ENCODE measurements at places on chromosomes 7 and 10. TPM values are rescaled to one million over a fixed set of nuclear protein-coding genes. Genes with fewer than 3 reads are reported as not detected.

- H3K27ac ChIP-seq, result no peak overlapping the region
- peaks cover 13% of the 10 kb centered on the region for H3K4me1 ChIP-seq
- no peaks in the 10 kb centered on the region for H3K36me3 ChIP-seq
- H3K4me3 ChIP-seq, result no peak overlapping the region
- no peaks in the 10 kb centered on the region for H3K27me3 ChIP-seq
- DNase-seq, result no peak
Observed at GRCh38 chr10:110618230-110618610, 25.9 kb upstream of the RBM20 start.

CYP3A7 gene
- total RNA-seq, result not detected

AMZ1 gene
- 2.0 TPM for total RNA-seq

DNA sequence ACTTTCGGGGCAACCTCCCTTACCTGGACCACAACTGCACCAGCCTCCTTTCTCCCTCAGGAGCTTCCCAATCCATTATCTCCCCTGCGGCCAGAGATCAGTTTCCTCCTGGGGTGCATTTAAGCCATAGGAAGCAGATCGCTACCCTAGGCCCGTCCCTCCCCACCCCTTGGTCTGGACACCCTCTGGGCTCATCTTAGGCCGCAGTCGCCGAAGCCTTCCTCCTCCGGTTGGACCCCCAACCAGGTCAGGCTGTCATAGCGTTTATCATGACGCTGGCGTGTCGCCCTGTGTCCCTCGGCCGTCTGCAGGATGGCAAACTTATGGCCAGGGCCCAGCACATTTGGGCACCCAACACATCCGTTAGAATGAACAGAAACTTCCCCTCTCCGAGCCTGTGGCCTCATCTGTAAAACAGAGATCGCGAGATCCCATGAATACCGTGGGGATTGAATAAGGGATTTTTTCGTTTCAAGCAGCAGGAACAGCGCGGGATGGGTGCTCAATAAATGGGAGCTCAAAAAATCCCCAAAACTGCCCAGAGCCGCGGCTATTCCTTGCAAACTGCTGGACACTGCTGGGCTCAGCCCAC is 669 bp upstream of the AP5Z1 start:
- no peaks in the 10 kb centered on the region for H3K27me3 ChIP-seq
- H3K4me3 ChIP-seq, result peak overlapping the region; percentile 98
- peak overlapping the region; percentile 93 for H3K27ac ChIP-seq

ALOX5 gene
- 3.1 TPM for total RNA-seq

GRCh38 chr10:14687340-14687739 is 87.4 kb downstream of the FAM107B start:
- no peak for DNase-seq
- no peak overlapping the region for H3K27ac ChIP-seq
- no peaks in the 10 kb centered on the region for H3K27me3 ChIP-seq
- no peak overlapping the region for H3K4me3 ChIP-seq
- no peaks in the 10 kb centered on the region for H3K4me1 ChIP-seq
- no peaks in the 10 kb centered on the region for H3K36me3 ChIP-seq

BICC1 gene
- total RNA-seq, result not detected

TBL2 gene
- 47.5 TPM for total RNA-seq

HGF gene
- total RNA-seq, result not detected

ENTPD1 gene
- total RNA-seq, result 1.6 TPM

DNA sequence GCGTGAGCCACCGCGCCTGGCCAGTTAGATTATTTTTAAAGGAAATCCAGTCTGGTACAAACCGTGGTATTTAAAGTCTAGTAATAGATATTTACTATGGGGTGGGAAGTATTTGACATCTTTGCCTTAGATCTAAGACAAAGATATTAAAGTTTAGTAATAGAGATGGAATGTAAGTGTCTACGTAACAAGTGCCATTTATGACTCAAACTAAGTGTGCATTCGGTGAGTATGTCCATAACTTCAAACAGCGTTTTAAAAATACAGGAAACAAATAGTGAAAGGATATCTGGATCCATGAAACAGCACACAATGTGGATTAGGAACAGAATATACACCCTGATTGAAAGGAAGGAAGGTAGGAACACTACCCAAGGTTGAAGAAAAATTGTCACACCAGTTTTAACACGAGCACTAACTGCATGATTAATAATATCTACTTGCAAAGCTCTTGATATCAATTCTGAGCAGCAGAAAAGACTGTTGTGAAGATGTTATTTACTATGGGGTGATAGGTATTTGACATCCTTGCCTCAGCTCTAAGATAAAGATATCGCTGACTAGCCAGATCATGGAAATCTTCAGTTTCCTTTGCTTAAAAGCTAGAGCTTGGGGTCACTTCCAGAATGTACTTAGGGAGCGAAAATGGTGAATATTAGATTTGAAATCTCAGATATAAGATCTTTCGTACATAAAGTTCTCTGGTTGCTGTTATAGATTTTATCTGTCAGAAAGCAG is 48.7 kb downstream of the EPC1 start:
- DNase-seq, result no peak
- no peak overlapping the region for H3K4me3 ChIP-seq
- H3K36me3 ChIP-seq, result peaks cover 8% of the 10 kb centered on the region
- no peak overlapping the region for H3K27ac ChIP-seq
- H3K4me1 ChIP-seq, result peaks cover 74% of the 10 kb centered on the region

INHBA gene
- total RNA-seq, result not detected

TCF7L2 gene
- total RNA-seq, result 3.2 TPM

DNA sequence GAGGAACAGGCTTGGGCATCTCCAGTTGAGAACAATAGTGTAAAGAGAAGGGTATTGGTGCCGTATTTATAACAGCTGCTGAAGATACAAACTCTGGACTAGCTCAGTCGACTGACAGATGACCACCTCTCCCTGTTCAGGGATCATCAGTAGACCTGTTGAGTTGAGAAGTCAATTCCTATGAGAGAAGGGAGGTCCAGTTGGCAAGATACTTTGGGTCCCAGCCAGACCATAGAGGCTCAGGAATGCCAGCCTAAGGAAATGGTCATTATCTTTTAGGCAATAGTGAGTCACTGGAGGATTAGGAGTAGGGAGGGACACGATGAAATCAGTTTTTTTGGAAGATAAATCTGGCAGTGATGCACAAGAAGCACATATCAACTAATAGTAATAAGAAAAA is 202.9 kb downstream of the TRIL start:
- no peak for DNase-seq
- no peaks in the 10 kb centered on the region for H3K27me3 ChIP-seq
- no peaks in the 10 kb centered on the region for H3K4me1 ChIP-seq
- no peaks in the 10 kb centered on the region for H3K36me3 ChIP-seq
- no peak overlapping the region for H3K27ac ChIP-seq

TMEM225B gene
- 1.0 TPM for total RNA-seq

TRA2A gene
- total RNA-seq, result 145 TPM

C7orf57 gene
- not detected for total RNA-seq

HYAL4 gene
- not detected for total RNA-seq

DNA sequence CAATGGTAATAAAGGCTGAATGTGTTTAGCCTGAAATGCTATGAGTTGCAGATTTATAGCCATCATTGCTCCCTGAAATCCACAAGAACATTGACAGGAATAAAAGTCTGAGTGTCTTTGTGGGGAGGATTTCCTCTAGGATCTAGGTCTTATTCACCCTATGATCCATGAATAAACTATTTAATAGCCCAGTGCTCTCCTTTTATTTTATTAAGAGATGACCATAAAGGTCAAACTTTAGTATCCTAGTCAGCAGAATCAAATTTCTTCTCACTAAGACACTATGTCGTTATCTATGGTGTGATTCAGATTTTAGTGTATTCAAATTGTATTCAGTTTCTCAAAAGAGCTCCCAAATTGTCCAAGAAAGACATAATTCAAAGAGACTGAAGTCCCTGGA is 67.8 kb upstream of the AKR1E2 start:
- no peaks in the 10 kb centered on the region for H3K4me1 ChIP-seq
- no peak for DNase-seq
- H3K4me3 ChIP-seq, result no peak overlapping the region
- no peaks in the 10 kb centered on the region for H3K36me3 ChIP-seq
- peaks cover 11% of the 10 kb centered on the region for H3K27me3 ChIP-seq

- no peak overlapping the region for H3K27ac ChIP-seq
- DNase-seq, result no peak
- no peak overlapping the region for H3K4me3 ChIP-seq
- H3K27me3 ChIP-seq, result no peaks in the 10 kb centered on the region
- peaks cover 98% of the 10 kb centered on the region for H3K4me1 ChIP-seq
Observed at GRCh38 chr10:62059217-62059920, 157.9 kb downstream of the ARID5B start.

DNA sequence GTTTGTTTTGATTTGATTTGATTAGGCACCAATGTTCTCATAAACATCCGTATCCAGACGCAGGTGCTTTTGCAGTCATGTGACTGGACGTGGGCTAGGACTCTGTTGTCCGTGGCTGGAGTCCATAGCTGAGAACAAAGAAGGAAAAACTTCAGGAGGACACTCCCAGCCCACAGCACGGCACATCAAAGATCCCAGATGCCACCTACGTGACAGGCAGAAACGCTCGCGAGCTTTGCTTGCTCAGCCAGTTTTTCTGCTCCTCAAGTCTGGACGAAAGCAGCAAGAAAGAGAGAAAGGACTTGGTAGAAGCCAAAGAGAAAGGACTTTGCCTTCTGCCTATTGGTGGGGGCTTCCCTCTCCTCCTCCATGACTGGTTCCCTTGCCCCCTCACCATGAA is 6.9 kb upstream of the ZKSCAN1 start:
- H3K36me3 ChIP-seq, result no peaks in the 10 kb centered on the region
- H3K27ac ChIP-seq, result no peak overlapping the region
- DNase-seq, result no peak
- no peaks in the 10 kb centered on the region for H3K27me3 ChIP-seq
- peaks cover 3% of the 10 kb centered on the region for H3K4me1 ChIP-seq

DNA sequence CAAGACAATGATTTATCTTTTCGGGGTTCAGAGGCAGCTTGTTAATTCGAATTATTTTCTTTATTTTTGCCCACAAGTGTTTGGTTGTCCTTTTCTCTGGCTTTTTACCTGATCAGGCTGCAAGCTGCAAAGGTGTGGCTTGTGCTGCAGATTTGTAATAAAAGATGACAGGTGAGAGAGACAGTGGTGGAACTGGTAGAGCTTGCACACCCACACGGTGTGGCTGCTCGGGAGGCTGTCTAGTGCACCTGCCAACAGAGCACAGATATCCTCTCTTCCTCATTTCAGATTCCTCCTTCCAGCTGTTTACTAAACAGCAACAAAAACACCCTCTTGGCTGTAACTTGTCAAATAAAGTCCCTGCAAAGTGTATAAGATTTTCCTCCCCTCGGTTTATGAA is 9.2 kb downstream of the GJD4 start:
- no peak overlapping the region for H3K27ac ChIP-seq
- H3K36me3 ChIP-seq, result no peaks in the 10 kb centered on the region
- DNase-seq, result no peak
- H3K4me3 ChIP-seq, result no peak overlapping the region
- H3K4me1 ChIP-seq, result no peaks in the 10 kb centered on the region

DNA sequence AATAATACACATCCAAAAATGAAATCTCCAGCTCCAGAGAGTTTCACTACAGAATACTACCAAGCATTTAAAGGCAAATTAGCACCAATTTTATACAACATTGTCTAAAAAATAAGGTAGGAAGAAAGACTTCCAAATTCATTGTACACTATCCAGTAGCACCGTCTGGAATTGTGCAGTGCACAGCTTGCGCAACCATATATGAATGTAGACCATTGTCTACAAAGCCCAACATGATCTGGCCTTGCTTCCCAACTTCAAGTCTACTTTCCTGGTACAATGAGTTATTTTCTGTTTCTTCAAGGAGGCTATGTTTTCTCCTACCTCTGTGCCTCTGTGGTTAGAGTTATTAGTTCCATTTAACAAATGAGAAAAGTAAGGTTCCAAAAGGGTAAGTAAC is 115.4 kb upstream of the FOXK1 start:
- no peak for DNase-seq
- no peak overlapping the region for H3K27ac ChIP-seq
- no peaks in the 10 kb centered on the region for H3K27me3 ChIP-seq
- no peaks in the 10 kb centered on the region for H3K4me1 ChIP-seq
- H3K4me3 ChIP-seq, result no peak overlapping the region
- H3K36me3 ChIP-seq, result no peaks in the 10 kb centered on the region

ANKRD16 gene
- total RNA-seq, result 8.4 TPM

GRCh38 chr10:79615577-79615976 is 4.8 kb downstream of the SFTPA1 start:
- no peaks in the 10 kb centered on the region for H3K4me1 ChIP-seq
- H3K36me3 ChIP-seq, result no peaks in the 10 kb centered on the region
- H3K27ac ChIP-seq, result no peak overlapping the region
- DNase-seq, result no peak
- H3K27me3 ChIP-seq, result no peaks in the 10 kb centered on the region
- no peak overlapping the region for H3K4me3 ChIP-seq

C10orf105 gene
- total RNA-seq, result 0.11 TPM

CALD1 gene
- total RNA-seq, result not detected

- H3K4me3 ChIP-seq, result no peak overlapping the region
- no peaks in the 10 kb centered on the region for H3K27me3 ChIP-seq
- H3K27ac ChIP-seq, result no peak overlapping the region
- H3K36me3 ChIP-seq, result no peaks in the 10 kb centered on the region
- DNase-seq, result no peak
Observed at GRCh38 chr7:95723583-95724180, 48.7 kb upstream of the DYNC1I1 start.

- no peak for DNase-seq
- H3K4me1 ChIP-seq, result peaks cover 13% of the 10 kb centered on the region
- H3K27me3 ChIP-seq, result no peaks in the 10 kb centered on the region
- H3K36me3 ChIP-seq, result no peaks in the 10 kb centered on the region
- no peak overlapping the region for H3K4me3 ChIP-seq
Observed at GRCh38 chr7:36404639-36405408, 15.2 kb downstream of the ANLN start.

DNA sequence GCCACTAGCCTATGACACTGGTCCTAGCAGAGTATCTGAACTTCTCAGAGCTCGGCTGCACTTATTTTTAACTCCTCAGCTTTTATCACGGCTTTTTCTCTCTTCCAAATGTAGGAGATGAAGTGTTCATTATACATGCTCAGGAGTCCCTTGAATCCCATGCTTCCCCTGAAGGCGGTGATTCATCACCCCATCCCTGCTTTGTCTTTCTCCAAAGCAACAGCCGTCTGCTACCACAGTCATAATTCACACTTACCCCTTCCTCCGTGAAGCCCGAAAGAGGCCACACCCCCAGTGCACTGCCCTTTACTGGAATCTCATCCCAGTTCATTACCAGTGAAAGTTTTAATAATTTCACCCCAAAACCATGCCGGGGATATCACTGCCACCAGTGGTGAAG is 301.5 kb upstream of the SHH start:
- DNase-seq, result no peak
- no peaks in the 10 kb centered on the region for H3K27me3 ChIP-seq
- H3K36me3 ChIP-seq, result no peaks in the 10 kb centered on the region
- no peak overlapping the region for H3K27ac ChIP-seq

- peaks cover 29% of the 10 kb centered on the region for H3K36me3 ChIP-seq
- no peak overlapping the region for H3K4me3 ChIP-seq
- no peaks in the 10 kb centered on the region for H3K4me1 ChIP-seq
- no peak overlapping the region for H3K27ac ChIP-seq
Observed at GRCh38 chr7:44382459-44383265, 57.3 kb upstream of the CAMK2B start.

GRCh38 chr7:142553216-142553615 is 196.1 kb upstream of the PRSS1 start:
- DNase-seq, result no peak
- no peaks in the 10 kb centered on the region for H3K36me3 ChIP-seq
- no peaks in the 10 kb centered on the region for H3K27me3 ChIP-seq
- H3K4me3 ChIP-seq, result no peak overlapping the region
- no peak overlapping the region for H3K27ac ChIP-seq
